ENCODE measurements at places on chromosomes 5 and 9.

DNA sequence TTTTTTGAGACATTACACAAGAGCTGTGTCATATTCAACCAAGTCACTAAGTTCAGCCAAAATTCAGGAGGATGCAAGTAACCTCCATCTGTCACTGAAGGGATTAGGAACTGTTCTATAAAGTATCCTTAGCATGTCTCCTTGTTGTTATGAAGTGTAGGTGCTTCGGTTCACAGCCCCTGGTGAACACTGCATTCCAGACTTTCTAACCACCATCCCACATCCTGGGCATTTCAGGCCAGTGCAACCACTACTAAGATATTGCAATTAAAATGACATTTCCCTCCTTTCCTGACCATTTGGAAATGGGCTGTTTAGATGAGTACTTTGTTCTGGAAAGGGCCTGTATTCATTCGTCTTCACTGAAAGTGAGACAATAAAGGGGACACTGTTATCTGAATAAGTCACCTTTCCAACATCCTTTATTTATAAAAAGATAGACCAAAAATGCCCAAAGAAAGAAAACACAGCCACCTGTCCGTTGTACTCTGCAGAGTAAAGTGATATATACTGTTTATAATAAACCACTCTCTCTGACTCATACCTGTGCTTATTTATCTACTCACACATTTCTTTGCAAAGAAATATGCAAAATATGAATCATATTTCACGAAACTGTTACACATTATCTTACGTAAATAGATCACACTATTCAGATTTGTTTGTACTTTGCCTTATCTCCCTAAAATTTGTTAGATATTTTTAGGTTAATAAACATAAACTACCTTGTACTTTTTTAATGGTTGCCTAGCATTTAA, 861.9 kb downstream of the CDH18 start:
- no peak for DNase-seq

- DNase-seq: no peak
Measured at GRCh38 chr5:10106806-10107205, 142.9 kb downstream of the ATPSCKMT start.

DNA sequence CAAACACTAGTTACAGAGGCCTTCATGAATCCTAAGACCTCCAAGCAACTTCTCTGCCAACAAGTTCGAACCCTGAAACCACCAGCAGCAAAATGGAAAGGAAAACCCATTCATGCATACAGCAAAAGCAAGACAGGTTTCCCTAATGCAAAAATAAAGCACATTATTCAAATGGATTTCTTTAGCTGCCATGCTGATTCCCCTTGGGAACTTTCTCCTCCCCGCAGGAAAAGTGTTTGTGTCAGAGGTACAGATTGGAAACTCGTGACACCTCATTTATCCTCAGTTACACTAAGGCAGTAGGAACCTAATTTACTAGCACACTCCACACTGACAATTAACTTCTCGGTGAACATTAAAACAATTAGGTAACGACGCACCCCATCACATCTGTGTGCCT, 63.4 kb downstream of the TLE1 start:
- no peak for DNase-seq

DNA sequence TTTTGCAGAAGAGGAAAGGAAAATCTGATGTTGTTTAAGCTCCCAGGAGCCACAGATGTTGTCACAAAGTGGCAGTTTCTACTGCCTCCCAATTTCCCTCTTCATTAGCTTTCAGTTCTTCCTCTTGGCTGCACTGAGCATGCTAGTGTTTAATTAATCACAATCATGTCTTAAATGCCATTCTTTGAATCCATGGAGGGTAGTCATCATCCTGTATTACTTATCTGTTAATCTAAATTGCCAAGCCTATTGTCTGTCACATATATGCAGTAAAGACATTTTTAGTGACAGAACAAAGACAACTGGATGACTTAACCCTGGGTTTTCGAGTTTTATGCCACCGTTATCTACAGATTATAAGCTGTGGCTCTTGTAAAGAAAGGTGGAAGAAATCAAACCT, 14.7 kb downstream of the KLHL9 start:
- DNase-seq: no peak

DNA sequence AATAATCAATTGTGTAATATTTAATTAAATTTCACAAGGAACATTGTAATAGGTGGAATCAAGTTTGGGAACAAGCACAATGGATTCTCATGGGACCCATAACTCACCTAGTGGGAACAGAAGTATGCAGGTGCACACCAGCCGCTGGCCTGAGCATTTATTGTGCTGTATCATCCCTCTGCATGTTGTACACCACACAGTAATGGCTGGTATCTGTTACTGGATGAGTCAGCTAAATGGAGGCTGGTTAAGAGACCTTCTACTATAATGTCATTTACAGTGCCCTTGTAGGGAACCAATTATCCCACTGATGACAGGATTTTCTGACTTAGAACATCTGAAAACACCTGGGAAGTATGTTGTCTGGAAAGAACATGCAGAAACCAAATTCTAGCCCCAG, 3.2 kb upstream of the MAP3K1 start:
- no peak for DNase-seq

- DNase-seq: no peak
Measured at GRCh38 chr9:74800226-74800625, 87.5 kb downstream of the TRPM6 start.

DNA sequence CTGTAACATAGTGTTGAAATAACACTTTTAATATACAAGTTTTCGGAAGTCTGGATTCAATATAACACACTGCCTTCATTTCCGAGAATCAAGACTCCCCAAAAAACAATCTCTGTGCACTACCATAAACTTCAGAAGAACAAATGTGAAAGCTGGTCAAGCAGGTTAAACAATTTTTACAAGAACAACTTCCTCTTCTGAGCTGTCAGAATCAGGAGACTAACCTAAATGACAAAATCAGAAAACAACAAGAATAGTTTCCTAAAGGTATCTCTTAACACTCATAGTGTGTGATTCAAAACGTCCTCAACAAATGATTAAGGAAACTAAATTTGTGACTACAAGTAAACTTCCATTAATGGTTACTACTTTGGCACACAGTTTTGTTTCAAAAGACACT, 11.6 kb downstream of the C9orf72 start:
- DNase-seq: no peak

DNA sequence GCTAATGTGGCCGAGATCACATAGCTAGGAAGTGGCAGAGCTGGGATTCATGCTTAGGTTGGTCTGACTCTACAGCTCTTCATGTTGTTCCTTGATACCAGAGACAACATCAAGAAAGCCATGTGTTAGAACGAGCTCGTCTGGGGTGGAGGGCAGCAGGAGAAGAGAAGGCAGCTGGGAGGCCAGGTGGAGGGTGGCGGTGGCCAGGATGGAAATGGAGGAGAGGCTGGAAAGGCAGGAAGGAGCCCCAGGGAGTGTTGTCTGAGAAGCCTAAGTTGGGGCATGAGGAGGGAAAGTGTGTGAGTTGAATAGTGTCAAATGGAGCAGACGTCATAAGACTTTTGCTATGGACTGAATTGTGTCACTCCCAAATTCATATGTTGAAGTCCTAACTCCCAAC, 315.3 kb downstream of the GADD45G start:
- no peak for DNase-seq

- no peak for DNase-seq
Measured at GRCh38 chr9:16775330-16775729, 95.1 kb downstream of the BNC2 start.

DNA sequence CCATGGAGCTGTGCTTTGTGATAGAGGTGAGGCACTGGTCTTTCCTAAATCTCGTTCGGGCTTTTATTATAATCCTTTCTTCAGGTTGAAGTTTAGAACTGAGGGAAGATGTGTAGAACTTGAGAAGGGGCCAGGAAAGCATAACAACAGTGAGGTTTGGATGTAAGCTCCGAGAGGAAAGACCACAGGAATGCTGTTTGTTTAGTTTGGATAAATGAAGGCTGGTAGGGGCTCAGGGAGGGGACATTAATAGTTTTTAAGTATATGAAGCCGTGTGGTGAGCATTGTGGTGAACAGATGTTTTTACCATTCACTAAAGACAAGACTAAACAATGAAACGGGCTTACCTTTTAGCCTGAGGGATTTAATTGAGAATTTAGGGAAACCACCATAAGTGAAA, 130.8 kb downstream of the ARHGAP26 start:
- no peak for DNase-seq

GRCh38 chr5:9922719-9923118, 292.6 kb upstream of the TAS2R1 start:
- DNase-seq: no peak

DNA sequence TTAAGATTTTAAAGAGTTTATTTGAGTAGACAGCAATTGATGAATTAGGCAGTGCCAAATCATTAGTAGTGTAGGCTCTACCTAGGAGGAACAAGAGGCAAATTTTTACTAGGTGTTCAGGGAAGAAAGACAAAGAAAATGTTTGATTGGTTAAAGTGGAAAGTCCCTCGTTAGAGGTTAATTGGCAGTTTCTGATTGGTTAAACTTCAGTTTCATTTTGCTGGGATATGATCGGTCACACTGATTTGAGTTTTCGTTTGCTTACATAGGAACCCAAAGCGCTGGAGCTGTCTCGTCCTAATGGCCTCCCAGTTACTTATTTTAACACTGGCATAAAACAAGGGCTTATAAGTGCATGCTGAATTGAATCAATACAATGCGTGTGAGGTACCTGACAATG, 15.1 kb downstream of the DMAC1 start:
- DNase-seq: no peak

- DNase-seq: no peak
Measured at GRCh38 chr9:86626802-86627201, 272.6 kb upstream of the TUT7 start.
